ENCODE measurements at places on chromosomes 3 and 15.

DNA sequence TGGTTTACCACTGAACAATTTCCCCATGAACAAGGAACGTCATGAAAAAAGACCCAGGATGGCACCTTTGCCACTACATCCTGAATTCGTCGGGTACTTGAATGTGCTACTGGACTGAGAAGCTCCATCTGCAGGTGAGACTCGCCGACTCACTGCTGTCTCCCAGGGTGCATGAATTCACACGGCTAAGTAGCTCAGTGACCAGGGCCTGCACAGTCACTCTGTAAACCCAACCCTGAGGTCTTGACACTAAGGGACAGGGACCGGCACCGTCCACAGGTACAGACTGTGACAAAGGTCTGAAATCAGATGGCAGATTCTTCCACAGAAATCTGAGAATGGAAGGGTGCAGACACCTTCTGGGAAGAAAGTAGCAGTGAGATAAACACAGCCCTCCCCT is 187.4 kb downstream of the ADAMTS17 start:
- DNase-seq = no peak

DNA sequence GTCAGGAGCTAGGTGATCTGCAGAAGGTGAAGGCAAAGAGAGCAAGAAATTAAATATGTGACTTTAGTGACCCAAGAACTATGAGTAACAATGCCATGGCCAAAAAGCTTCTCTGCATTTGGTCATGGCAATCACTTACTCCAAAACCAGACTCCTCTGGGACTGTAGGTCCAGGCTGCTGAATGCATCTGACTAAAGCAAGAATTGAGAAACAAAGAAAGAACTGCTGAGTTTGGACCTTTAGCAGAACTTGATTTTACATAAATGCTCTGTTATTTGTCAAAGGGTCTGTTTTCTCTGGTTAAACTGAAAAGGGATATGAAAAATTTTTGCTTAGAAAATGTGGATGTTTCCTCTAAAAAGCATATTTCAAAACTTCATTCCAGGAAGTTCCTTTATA is 1102.2 kb downstream of the IGSF11 start:
- no peak for DNase-seq

GRCh38 chr15:76209523-76209922 is 101.7 kb downstream of the ETFA start:
- no peak for DNase-seq

GRCh38 chr3:23602971-23603370 is 202.8 kb upstream of the UBE2E1 start:
- no peak for DNase-seq

DNA sequence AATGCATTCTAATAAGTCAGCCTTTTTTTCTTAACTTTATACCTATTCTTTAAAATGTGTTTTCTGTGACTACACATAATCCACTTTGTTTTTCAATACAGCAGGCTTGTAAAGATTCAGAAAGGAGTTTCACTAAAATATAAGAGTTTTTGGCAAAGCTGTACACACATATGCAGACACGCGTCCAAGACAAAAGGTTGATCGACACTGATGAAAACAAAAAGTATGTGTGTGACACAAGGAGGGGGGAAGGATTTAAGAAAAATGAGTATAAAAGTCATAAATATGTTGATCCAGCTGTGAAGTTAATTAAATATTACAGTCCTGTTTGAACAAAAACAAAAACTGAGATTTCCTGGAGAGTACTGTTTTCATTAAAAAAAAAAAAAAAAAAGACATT is 294.5 kb upstream of the RARB start:
- DNase-seq = no peak

DNA sequence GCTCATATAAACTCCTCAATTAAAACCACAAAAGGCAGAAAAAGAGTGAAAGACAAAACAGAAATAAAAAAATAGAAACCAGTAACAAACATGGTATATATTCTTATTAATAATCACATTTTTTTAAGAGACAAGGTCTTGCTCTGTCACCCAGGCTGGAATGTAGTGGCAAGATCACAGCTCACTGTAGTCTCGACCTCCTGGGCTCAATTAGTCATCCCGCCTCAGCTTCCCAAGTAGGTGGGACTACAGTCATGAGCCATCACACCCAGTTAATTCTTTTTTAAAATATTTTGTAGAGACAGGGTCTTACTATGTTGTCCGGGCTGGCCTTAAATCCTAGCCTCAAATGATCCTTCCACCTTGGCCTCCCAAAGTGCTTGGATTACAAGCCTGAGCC is 37.1 kb downstream of the FAM240A start:
- no peak for DNase-seq

GRCh38 chr3:39752751-39753150 is 56.7 kb upstream of the MYRIP start:
- DNase-seq = no peak

GRCh38 chr3:102105193-102105592 is 255.9 kb downstream of the NFKBIZ start:
- DNase-seq = no peak

All from central memory CD4-positive, alpha-beta T cell (primary cell).